ENCODE measurements at places on chromosomes 6 and 20.

DNA sequence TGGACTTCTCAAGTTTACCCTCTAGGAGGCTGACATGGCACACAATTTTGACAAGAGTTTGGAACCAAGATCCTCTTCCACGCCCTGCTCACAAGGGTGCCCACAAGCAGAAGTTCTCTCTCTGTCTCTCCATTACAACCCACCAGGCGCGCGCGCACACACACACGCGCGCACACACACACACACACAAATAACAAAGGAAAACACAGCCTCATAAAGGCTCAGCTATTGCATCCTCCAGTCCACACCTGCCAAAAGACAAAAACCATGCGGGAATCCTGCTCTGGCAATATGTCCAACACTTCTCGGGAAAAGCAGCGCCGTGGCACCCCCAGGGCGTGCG, 870 bp downstream of the PAK5 start:
- DNase-seq: no peak

GRCh38 chr6:39791311-39791710, 865 bp upstream of the DAAM2 start:
- DNase-seq: no peak

- DNase-seq: no peak
These were observed 29.4 kb downstream of the NCOA5 start for GRCh38 chr20:46060301-46060881.

GRCh38 chr6:50698546-50698945, 14.8 kb upstream of the TFAP2D start:
- no peak for DNase-seq

DNA sequence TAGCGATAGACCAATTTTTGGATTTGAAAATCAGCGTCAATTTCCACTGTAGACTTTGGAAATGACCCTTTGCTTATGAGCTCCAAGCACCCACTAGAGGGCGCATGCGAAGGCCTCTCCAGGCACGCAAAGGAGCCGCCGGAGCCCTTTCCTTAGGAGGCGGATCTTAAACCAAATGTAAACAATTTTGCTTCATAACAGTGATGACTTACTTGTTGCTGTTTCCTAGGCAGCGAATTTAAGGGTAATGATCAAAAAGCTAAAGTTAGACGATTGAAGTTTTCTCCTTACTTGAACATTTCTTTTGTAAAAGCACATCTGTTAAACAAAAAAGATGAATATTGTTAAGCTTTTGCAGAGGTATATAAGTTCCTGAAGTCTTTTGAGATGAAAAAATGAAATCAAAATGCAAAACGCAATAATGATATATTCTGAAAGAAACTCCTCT, 29.2 kb upstream of the EXOC2 start:
- peak; percentile 70 for DNase-seq

- peak; percentile 39 for DNase-seq
These were observed 61.3 kb downstream of the BMP6 start for GRCh38 chr6:7787137-7787608.

DNA sequence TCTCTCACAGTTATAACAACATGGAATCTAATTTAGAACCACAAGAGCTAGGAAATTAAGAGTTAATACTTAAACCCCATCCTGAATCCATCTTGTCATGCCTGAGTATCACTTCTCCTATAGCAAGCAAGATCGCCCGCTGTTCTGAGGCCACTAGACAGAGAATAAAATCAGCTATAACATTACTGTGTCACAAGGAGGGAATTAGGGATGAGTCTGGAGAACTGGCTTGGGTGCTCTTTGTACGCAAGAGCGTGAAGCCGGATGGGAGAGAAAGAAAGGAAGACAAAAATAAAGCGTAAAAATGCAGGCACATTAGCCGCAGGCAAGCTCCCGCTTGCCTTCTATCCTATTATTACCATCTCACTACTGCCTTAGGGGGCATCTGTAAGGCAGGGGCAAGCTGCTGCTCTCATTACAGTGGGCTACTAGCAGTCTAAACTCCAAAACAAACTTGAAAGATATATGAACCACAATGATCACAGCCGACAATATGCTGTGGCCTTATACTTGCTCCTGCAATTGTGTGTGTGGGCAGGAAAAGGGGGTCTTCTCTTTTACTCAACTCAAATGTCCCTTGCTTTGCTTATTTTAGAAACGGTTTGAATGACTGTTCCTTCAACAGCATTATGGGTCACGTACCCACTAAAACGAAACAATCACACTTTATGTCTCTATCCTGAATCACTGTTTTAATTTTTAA, 81.9 kb downstream of the GJA10 start:
- no peak for DNase-seq

DNA sequence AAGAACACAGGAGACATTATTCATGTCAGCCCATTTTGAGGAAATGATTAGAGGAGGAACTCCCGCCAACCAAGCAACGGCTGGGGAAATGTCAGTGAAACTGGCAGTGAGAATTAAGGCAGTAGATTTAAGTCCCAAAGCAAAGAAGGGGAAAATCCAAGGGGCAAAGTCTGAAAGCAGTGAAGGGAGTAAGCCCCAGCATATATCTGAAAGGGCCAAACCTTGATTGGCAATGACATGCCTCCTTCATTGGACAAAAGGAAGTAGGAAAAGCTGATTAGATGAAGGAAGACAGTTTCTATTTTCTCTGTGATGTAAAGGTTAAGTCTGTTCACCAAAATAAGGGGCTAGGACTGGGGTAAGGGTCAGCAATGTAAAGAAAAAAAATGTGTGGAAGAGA, 190.3 kb downstream of the RNF144B start:
- no peak for DNase-seq

DNA sequence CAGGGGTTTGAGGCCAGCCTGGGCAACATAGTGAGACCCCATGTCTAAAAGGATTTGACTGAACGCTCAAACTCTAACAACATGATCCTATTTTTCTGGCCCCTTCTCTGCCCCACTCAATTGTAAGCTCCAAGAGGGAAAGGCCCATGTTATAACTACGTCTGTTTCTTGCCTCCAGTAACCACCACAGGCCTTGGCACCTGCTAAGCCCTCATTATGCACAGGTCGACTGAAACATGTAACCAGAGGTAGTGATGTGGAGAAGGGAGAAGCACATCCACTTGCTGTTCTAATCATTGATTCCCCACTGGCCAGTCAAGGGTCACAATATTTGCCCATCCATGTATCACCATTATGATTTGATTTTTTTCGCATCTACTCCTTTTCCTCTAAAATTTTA, 475.5 kb downstream of the KIF16B start:
- DNase-seq: no peak

DNA sequence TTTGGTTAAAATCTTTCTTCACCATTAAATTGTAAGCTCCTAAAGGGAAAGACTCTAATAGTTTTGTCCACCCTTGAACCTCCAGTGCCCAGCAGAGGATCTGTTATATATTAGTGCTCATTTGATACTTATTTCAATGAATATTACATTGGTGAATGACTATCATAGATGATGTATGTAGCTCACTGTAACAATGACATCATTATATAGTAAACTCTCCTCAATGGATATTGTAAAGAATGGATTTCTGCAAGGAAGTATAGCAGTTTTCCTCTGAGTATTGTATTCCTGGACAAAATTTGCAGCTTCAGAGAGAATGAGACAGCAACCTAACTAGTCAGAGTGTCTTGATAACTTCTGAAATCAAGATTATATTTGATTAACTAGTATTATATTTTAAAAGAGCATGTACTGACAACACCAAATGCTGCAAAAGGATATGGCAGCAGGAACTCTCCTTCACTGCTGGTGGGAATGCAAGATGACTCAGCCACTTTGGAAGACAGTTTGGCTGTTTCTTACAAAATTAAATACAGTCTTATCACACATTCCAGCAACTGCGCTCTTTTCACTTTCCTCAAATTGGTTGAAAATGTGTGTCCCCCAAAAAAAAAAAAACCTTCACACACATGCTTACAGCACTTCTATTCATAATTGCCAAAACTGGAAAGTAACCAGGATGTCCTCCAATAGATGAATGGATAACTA, 189.8 kb upstream of the OPRM1 start:
- no peak for DNase-seq

GRCh38 chr20:9262653-9263194, 193.8 kb downstream of the PLCB4 start:
- DNase-seq: no peak

GRCh38 chr6:139186692-139187091, 51.8 kb downstream of the HECA start:
- DNase-seq: no peak

DNA sequence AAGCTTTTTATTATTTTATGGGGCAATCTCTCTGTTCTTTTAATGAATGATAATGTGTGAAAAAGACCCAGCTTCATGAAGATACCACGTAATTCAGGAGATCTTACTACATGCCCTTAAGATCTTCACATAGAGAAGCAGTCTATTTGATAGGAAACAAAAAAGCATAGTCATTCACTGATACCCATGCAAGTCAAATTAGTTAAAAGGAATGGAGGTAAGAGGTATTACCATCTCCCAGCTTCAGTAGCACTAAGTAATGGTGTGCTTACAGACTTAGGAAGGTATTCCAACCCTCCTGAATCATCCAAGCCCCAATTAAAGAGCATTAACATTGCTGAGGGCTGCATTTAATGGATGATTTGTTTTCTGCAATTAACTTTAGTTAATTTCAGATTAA, 364.7 kb downstream of the SYNE1 start:
- DNase-seq: no peak

GRCh38 chr6:143822584-143823024, 20.5 kb upstream of the LTV1 start:
- no peak for DNase-seq

GRCh38 chr6:1834207-1834606, 224.5 kb downstream of the FOXC1 start:
- DNase-seq: no peak
